ENCODE measurements at places on chromosomes 2 and 18.
A peak's percentile ranks its signal among the peaks of the same experiment; 100 is the strongest.

GRCh38 chr2:86035883-86036668, 69.6 kb downstream of the POLR1A start:
- DNase-seq = peak; percentile 92

DNA sequence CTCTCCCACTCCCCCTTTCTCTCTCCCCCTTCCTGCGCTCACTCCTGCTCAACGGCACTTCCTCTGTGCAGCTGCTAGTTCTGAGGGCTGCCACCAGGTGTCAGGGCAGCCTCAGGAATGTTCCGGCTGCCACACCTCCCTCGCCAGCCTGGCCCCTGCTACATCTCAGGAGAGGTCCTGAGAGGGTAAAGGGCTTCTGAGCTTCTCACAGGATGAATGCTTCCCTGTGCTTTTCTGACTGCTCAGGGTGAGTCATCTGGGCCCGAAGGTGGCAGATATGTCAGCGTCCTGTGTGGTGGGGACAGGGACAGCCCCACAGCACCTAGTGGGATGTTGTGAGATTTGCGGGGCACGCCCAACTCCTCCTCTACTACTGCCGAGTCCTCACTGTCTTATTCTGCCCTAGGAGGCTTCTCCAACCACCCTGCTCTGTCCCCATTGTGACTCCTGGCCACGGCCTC, 49.0 kb downstream of the PLEKHB2 start:
- peak; percentile 91 for DNase-seq

GRCh38 chr18:24208270-24209035, 69.6 kb downstream of the CABYR start:
- no peak for DNase-seq

DNA sequence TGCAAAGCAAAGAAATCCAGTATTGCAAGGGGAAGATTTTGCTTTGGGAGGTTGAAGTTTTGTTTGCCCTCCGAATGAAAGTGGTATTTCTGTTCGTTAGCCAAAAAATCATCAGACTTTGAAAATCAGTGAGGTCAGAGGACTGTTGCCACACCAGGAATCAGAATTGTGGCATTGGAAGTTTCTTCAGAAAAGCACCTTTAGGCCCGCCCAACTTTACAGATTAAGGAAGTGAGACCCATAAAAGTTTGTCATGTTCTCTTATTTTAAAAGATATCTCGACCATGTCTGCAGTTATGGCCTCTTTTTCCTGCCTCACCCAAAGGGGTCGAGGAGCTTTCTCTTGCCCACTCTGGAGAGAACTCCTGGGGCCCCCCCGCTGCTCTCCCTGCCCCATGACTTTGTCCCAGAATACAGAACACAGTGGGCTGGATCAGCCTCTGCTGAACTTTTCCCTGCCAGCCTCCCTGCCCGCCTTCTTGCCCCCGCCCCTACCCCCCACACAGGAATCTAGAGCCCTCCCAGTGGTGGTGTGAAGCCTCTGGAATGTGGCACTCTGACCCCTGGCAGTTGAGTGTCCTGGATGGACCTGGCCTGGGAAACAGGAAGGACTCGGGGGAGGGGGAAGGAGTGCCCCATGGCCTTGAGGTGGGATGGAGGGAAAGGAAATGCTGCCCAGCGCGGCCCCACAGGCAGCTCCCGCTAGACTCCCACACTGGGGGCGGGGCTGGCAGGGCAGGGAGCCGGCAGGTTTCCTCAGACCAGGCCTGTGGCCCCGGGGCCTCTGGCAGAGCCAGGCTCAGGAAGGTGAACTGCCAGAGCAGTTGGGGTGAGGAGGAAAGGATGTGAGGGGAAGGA, 25.3 kb downstream of the CRIM1 start:
- no peak for DNase-seq

- DNase-seq = no peak
Observed at GRCh38 chr2:155190342-155190741, 491.8 kb downstream of the KCNJ3 start.

GRCh38 chr2:183951630-183952029, 646.7 kb upstream of the ZNF804A start:
- DNase-seq = no peak

GRCh38 chr18:72866442-72866900, 1.3 kb downstream of the NETO1 start:
- no peak for DNase-seq

DNA sequence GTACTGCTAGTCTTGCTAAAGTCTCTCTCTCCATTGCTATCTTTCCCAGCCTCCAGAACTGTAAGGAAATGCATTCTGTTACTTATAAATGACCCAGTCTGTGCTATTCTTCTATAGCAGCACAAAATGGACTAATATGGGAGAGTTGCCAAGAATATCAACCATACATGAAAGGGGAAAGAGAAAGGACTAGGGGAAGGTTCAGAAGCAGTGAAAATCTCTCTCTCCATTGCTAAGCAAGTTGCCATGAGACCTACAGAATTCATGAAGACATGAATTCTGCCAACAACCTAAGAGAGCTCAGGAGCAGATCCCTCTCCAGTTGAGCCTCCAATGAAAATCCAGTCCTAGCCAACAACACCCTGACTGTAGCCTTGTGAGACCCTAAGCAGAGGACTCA, 3.6 kb upstream of the TRABD2A start:
- no peak for DNase-seq

GRCh38 chr2:232926431-232926939, 56.4 kb downstream of the SNORC start:
- DNase-seq = peak; percentile 34

DNA sequence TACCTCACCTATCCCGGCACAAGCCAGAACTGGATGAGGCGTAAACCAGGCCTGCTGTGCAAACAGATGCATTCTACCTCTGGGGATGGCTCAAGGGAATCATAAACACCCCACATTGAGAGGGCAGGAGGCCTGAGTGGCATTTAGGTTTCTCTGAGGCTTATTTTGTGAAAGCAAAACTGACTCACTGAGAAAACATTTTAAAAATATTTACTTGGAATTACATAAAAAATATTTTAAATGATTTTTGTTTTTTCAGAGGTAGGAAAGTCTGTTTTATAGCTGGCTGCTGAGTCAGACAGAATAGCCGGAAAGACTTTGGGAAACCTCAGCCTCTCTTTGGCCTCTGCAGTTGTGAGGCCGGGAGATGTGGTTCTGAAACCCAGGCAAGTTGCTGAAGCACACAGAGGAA, 244.1 kb downstream of the NCKAP5 start:
- DNase-seq = no peak

DNA sequence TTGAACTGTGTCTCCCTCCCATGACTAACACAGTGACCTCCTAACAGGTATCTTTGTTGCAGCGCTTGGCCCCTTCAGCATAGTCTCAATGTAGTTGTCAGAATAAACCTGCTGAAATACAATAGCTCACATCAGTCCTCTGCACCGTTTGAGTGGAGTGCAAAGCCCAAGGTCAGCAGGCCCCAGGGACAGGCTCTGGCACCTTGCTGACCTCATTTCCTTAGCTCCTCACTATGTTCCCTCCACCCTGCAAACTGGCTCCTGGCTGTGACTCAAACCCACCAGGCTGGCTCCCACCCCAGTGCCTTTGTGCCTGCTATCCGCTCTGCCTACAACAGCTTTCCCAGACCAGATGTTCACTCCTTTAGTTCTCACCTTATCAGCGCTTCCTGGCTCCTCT, 146.7 kb downstream of the LRATD1 start:
- DNase-seq = no peak

- DNase-seq = peak; percentile 42
Observed at GRCh38 chr2:119158563-119159347, at the start of gene C1QL2. Gene C1QL2 (minus strand): TSS chr2:119158751. CDS start chr2:119158269, 482 bp downstream.

GRCh38 chr2:236511266-236511665, 58.4 kb upstream of the ACKR3 start:
- no peak for DNase-seq

DNA sequence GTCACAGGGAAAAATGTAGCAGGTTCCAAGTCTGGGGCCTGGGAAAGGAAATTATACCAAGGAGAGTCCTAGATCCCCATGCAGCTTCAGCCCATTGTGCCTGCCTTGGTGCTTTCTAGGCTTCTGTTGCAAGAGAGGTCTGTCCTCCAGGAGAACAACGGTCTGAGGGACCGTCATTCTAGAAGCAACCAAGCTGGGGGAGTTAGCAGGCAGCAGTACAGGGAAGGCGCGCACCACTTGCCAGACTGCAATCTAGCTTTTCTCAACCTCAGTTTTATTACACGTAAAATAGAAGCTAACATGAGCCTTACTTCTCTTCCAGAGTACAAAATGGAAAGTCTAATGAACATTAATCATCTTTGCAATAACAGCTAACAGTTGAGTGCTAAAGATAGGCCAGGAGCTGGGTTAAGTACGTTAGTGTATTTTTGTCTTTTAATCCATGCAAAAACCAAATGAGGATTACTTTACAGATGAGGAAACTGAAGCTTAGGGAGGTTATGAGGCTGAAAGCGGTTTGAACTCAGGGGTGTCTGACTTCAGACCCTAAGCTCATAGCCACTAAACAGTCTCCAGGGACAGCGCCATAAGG, 1.9 kb downstream of the TCF23 start:
- DNase-seq = no peak

DNA sequence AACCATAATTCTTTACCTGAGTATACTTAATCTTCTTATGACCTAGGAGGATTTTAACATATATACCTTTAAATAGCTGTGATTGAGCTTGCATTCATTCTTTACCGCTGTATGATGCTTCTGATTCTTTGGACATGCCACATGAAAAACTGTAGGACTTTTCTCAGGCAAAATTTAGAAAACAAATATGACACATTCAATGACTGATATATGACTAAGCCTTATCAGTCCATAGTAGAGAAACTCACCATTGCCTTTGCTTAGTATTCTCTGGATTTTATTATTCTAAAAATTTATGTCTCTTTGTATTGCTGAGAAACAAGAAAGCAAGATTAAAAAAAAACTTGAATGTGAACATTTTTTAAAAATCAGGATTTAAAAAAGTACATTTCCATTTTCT, 3.7 kb downstream of the FAM171B start:
- DNase-seq = no peak

GRCh38 chr2:187075199-187075635, 226.2 kb upstream of the ZSWIM2 start:
- DNase-seq = no peak

- DNase-seq = no peak
Observed at GRCh38 chr18:59382383-59382782, 23.3 kb upstream of the LMAN1 start.

GRCh38 chr2:196066291-196067087, 2.1 kb downstream of the DNAH7 start:
- DNase-seq = peak; percentile 66

DNA sequence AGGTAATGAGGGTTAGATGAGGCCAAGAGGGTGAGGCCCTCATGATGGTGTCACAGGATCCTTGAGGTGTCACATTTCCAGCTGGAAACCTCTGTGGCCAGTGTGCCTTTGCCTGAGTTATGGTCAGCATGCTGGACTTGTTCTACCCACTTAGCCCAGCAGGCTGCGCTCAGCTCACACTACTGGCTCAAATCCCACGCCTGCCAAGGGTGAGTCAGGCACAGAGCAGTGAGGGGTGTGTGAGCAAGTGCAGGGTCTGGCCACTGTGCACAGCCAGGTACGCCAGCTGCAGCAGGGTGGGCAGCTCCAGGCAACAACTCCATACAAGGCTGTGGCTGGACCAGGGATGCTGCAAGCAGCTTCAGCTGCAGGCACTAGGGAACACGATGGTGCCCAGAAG, 616.6 kb upstream of the FSHR start:
- no peak for DNase-seq

- no peak for DNase-seq
Observed at GRCh38 chr2:121068851-121069250, 216.2 kb downstream of the TFCP2L1 start.

DNA sequence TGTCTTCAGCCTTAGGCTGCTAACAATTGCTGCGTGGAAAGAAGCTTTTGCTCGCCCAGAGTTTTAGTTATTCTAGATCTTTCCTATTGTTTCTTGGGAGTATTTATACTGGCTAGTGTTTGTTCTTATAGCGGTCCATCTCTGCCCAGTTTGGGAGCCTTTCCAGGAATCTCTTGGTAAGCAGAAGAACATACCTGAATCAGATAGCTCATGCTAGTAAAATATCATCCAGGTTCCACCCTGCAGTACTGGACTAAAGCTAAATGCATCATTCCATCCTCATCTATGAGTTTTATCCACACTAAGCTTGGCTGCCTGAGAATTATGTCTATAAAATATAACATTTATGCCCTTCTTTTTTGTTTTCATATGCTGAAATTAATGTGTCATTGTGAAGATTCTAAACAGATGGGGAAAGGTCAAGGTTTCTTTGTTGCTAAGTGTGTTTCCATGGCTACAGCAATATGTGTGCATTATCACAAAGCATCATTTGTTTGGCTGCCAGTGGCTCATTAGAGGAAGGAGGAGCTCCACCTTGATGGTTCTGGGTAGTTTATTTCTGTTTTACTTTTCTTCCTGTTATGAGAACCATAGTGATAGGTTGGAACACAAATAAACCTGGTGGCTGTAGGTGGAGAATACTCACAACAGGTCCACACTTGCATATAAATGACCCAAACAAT, 182.8 kb downstream of the PIK3C3 start:
- DNase-seq = no peak

DNA sequence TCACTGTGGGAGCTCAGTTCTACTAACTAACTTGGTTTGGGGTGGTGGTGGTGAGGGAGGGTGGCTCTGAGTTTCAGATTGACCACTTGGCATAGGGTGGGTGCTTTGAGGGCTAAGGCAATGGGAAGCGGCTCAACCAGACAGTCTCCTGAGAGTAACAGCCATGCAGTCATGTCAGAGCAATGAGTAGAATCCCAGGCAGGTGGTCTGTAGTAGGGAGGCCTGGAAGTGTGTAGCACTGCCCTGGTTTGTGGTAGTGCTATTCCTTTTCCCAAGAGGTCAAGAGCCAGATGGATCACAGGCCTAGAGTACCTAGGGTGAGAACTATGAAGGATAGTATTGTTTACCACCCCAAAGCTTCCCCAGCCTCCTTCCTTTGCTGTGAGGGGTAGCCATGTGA, 18.7 kb upstream of the RAPH1 start:
- no peak for DNase-seq

- no peak for DNase-seq
Observed at GRCh38 chr2:51220606-51221005, 188.7 kb upstream of the NRXN1 start.

DNA sequence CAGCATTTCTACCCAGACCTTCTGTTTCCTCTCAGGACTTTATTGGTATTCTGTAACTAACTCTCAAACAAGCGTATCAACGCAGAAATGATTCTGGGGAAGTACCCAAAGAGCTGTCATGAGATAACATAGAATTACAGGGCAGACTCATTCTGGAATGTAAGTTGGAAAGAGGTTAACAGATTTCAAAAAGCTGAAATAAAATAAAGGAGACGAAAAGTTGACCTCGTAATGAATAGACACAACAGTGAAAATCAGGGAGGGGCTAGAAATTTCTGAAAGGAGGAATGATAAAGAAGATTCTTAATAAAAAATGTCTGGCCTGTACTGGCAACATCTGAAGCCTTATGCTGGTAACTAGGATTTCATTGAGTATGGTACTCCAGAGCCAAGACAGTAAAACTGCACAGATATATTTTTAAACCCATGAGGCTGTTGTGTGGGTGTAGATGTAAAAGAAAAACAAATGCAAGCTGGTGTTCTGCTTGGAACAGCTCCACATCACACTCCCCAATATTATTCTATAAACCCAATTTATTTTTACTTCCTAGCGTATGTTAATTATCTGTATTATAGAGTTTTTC, 23.9 kb downstream of the RBMS1 start:
- DNase-seq = no peak

- no peak for DNase-seq
Observed at GRCh38 chr18:13680612-13681011, 45.7 kb downstream of the FAM210A start.

- no peak for DNase-seq
Observed at GRCh38 chr18:77001979-77002378, 130.6 kb downstream of the MBP start.

GRCh38 chr2:207143215-207144172, 22.3 kb downstream of the KLF7 start:
- DNase-seq = peak; percentile 91

Measured in NCI-H2227 treated with DMSO at 0.1 percent for 48 hours (cell line).